SW 1271 (cell line): ENCODE measurements at places on chromosomes 11 and 22.

- no peak for DNase-seq
These were observed 9.8 kb downstream of the ATG16L2 start for GRCh38 chr11:72824020-72824419.

GRCh38 chr11:1455763-1456060, 30.9 kb downstream of the MOB2 start:
- no peak for DNase-seq

DNA sequence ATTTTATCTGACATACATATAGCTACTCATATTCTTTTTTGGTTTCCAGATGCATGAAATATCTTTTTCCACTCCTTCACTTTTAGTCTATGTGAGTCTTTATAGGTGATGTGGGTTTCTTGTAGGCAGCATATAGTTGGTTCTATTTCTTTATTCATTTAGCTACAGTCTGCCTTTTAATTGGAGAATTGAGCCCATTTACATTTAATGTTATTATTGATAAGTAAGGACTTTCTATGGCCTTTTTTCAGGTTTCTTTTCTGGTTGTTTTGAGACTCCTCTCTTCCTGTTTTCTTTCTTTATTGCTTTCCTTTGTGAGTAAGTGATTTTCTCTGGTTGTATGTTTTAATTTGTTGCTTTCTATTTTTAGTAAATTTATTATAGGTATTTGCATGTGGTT, 27.2 kb downstream of the CNTF start:
- no peak for DNase-seq

GRCh38 chr11:69746752-69747742, 28.1 kb downstream of the FGF4 start:
- no peak for DNase-seq

- DNase-seq, result no peak
These were observed 591.3 kb downstream of the LRRC4C start for GRCh38 chr11:40867991-40868632.

DNA sequence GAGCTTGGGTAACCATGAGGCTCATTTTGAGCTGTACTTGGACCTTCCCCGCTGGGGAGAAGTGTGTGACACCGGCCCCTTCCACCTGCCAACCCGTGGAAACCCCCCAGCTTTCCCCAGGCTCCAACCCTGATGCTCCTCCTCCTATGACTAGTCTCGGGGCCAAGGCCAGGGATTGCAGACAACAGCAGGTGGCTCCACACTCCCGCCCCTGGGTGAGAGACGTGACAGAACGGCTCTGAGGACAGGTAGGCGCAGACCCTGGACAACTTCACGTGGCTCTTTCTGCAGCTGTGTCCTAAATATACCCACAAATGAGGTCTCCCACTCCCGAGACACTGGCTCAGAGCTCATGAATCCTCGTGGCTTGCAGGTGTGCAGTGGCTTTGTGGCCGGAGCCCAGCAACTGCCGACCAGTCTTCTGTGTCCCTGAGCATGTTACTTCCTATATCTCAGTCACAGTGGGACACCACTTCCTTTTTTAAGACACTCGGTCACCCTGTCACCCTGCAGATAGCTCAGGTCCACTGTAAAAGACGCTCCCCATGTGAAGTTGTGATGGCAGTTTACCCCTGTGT, 55.2 kb downstream of the NECTIN1 start:
- DNase-seq, result no peak

DNA sequence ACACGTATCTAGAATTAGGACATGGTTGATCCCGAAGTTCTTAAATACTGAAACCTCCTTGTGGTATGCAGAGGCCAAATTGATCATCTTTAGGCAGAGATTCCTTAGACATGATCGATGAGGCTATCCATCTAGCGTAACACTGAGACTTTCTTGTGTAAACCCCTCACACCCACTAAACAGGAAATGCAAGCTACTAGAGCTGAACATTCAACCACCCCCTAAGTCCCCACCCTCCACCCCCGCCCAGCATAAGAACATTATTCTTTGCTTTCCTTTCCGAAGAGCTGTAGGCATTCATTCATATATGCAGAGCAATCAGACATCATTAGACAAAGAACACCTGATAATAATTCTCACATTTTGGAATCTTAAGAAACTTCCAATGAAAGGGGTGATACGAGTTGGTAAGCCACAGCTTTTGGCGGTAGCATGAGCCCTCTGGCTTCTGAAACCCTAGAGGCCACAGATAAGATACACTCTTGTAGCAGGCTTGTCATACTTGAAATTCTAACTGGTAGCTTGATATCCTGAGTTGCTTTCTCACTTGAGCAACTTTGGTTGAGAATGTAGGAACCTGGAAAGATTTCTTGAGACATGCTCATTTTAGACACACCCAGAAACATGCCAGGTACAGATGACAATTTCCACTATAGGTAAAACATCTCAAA, 42.2 kb downstream of the FLI1 start:
- no peak for DNase-seq

GRCh38 chr11:128318856-128319474, 268.4 kb downstream of the ETS1 start:
- no peak for DNase-seq

DNA sequence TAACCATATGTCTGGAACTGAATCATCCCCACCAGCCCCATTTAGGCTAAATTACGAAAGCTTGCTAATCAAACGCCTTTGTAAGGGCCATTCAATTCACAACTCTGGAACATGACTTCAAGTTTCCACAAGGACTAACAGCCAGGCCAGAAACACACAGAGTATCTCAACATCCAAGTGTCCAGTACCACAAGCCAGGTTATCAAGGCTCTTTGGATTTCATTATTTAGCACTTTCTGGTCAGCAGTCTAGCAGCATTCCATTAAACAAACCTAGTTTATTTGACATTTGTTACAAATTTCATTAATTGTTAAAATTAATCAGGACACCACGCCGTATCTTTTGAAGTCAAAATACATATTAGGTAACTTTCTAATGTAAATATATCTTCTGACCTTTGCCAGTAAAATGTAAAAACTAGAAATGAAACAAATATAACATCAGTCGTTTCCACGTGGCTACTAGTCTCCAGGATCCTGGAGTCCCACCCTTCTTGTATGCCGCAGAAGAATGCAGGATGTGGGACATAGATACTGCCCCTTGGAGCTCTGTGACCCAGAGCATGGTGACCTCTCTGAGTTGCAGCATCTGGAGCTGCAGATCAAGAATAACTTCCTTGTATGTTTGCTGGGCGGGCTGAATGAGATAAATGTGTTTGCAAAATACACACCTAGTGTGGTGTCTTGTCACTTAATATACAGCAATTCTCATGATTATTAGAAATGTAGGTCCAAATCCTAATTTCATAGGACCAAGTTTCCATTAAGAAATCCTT, 64.7 kb downstream of the MPPED2 start:
- DNase-seq, result no peak

- DNase-seq, result no peak
These were observed 53.0 kb downstream of the SCUBE1 start for GRCh38 chr22:43289976-43290721.

DNA sequence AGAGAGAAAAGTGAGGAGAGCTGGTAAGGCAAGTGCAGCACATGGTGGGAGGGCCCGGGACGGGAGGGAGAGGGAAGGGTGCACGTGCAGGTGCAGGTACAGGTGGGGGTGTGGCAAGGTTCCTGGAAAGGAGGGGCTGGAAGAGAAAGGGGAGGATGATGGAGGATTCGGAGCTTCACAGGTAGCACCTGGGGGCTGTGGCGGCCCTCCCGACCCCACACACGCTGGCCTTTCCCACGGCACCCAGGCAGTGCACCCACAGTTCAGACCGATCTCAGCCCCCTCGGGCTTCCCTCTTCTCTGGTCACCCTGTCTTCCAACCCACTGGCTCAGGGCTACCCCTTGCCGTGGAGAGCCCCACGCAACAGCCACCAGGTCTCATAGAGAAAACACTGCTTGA, 67.4 kb upstream of the A4GALT start:
- no peak for DNase-seq

- no peak for DNase-seq
These were observed 4.5 kb upstream of the MAPK8IP1 start for GRCh38 chr11:45880772-45881570.

DNA sequence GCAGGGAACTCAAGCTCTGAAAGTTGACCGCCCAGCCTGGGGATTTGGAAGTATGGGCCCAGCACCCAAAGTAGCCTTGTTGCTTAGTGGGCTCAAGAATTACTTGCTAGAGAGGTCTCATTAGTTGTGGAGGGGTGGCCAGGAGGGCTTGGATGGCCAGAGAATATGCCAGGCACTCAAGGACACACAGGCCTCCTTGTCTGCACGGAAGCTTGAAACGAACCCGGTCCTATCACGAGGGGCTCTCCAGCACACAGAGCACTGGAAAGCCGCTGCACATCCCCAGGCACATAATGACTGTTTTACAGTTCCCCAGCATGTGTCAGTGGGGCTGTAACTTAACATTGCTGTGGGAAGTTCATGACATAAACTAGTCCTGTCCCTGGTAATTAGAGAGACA, 55.9 kb downstream of the NAT10 start:
- no peak for DNase-seq

GRCh38 chr22:34805771-34806170, 260.2 kb upstream of the ISX start:
- DNase-seq, result no peak

DNA sequence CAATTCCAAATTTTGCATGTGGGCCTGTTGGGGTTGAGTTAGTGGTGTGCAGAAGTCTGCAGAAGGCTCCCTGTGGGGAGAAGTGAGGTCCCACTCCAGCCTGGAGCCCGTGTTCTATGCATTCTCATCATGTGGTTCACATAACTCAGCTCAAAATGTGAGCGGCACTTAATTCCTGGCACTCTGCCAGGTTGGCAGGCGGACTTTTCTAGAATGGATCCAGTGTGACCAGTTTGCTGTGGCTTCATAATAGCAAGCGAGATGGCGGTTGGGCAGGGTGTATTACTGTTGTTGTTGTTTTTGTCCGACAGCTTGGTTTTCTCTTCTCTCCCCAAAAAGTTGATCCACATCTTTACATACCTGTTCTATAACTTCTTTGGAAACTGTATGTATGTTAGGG, 146.8 kb upstream of the TTC12 start:
- no peak for DNase-seq

DNA sequence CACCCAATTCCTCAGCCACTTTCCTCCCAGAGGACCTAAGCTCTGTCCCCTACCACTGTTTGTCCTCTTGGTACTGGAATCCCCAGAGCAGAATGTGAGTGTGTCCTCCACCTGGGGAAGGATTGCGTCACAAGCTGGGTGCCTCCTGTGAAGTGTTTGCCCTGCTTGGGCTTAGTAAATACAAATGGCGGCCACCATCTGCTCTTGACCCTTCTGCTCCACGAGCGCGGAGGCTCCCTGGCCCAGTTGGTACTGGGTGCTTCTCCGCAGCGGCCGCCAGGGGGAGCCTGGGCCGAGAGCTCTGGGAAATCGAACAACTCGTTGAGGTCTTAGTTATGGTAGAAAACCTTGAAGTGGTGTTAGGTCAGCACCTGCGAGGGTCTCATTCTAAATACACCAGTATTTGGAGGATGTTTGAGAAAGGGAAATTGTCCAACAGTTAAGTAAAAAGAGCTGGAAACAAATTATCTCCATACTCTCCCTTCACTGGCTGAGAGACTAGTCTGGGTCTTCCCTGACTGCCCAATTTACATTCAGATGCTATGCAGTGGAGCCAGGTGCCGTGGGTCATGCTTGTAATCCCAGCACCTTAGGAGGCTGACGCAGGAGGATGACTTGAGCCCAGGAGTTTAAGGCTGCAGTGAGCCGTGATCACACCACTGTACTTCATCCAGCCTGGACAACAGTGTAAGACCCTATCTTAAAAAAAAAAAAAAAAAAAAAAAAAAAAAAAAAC, 74.6 kb upstream of the TEAD1 start:
- DNase-seq, result no peak

GRCh38 chr11:46667043-46667481, 33.4 kb downstream of the ARHGAP1 start:
- DNase-seq, result no peak

GRCh38 chr11:42422090-42422489, 889.7 kb upstream of the API5 start:
- no peak for DNase-seq

DNA sequence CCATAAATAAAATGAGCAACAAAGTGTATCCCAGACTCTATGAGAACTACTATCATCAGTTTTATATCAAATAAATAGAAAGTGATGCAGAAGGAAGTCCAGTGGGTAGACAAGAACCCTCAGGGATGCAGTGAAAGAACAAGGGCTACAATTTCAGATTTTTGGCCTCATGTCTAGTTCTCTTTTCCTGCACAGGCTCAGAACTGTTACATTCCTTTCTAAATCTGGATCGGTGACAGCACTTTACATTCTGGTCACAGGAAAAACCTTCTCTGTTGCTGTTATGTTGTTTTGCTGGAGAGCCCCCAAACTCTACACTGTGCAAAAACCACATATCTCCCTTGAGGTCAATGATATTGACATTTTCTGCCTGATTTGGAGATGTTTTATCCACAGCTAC, 108.8 kb upstream of the ANO5 start:
- no peak for DNase-seq

GRCh38 chr11:68099057-68099456, 22.1 kb downstream of the CHKA start:
- DNase-seq, result no peak

GRCh38 chr11:65500387-65501185, 1.7 kb downstream of the MALAT1 start:
- no peak for DNase-seq

- no peak for DNase-seq
These were observed 43.0 kb upstream of the WNT11 start for GRCh38 chr11:76249195-76249741.

- no peak for DNase-seq
These were observed 91.1 kb downstream of the ATXN10 start for GRCh38 chr22:45762545-45763235.

DNA sequence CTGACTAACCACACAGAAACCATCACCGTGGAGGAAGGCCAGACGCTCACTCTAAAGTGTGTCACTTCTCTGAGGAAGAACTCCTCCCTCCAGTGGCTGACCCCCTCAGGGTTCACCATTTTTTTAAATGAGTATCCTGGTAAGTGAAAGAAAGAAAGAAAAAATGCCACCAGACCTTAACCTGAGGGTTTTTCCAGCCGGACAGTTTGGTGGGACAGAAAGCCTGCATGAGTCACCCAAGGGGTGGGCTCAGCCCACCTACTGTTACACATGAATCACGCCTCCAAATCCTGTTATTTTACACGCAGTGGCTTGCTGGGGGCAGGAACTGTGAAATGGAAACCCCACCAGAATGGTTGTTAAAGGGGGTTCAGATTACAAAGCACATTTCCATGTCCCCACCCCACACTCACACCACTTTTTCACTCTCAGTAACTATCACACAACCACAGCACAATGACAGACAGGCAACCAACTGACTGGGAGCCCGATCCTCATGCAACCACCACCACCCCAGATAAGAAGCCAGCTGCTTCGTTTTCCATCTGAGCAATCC, 11.9 kb downstream of the CRTAM start:
- no peak for DNase-seq

DNA sequence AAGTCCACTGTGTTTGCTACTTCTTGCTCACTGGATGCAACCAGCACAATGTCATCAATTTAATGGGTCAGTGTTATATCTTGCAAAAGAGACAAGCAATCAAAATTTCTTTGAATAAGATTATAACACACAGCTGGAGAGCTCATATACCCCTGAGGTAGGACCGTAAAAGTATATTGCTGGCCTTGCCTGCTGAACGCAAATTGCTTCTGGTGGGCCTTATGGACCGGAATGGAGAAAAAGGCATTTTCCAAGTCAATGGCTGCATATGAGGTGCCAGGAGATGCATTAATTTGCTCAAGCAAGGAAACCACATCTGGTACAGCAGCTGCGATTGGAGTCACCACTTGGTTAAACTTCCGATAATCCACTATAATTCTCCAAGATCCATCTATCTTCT, 119.1 kb downstream of the ZNF280B start:
- DNase-seq, result no peak
